ENCODE measurements at places on chromosomes 5 and 9.

DNA sequence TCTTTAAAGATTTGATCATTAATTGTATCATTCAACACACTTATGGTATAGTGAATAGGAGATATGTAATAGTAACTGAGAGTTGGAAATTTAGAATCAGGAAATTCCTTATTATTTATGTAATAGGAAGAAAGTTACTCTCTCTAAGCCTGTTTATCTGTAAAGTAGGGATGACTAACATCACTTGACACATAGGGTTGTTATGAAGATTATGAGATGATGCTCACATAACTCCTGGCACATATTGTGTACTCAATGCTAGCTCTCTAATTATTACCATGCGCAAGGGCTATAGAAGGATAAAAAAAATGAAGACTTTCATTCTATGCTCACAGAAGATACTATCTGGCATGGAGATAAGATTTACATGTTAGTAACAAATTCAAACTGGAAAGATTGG lies 149.9 kb downstream of the ISOC1 start:
- peak; percentile 84 for DNase-seq

- DNase-seq, result no peak
Observed at GRCh38 chr5:82748688-82749460, 328.3 kb downstream of the TMEM167A start.

DNA sequence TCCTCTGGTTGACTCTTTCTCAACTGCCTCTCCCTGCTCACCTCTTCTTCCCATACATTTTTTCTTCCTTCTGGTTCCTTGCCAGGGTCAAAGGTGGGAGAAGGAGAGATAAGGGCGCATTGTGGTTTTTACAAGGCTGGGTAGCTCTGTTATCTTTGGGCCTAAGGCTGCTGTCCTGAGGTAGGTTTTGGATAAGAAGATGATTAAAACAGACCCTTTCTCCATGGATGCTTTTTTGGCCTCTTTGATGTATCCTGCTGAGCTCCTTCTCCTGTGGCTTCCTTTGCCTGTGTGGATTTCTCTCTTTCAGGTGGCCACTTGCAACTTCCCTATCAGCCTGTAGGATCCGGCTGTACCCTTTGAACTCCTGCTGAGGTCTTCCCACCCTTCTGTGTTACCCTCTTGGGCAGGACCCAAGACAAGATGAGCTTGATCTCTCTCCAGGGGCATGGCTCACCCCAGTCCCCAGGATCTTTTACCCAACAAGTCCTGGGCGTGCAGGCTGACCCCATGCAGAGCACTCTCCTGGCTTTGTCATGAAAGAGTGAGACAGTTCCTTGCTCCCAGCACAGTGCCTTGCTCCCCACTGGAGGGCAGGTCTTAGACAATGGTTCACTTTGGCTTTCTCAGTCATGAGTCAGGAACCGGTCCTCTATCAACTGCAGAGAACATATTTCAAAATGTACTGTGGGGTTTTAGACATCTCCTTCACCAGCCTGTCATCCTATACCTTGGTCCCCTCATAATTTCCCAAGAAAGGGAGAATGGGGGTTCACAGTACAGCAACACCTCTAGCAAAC lies 197.9 kb downstream of the TLE4 start:
- no peak for DNase-seq

DNA sequence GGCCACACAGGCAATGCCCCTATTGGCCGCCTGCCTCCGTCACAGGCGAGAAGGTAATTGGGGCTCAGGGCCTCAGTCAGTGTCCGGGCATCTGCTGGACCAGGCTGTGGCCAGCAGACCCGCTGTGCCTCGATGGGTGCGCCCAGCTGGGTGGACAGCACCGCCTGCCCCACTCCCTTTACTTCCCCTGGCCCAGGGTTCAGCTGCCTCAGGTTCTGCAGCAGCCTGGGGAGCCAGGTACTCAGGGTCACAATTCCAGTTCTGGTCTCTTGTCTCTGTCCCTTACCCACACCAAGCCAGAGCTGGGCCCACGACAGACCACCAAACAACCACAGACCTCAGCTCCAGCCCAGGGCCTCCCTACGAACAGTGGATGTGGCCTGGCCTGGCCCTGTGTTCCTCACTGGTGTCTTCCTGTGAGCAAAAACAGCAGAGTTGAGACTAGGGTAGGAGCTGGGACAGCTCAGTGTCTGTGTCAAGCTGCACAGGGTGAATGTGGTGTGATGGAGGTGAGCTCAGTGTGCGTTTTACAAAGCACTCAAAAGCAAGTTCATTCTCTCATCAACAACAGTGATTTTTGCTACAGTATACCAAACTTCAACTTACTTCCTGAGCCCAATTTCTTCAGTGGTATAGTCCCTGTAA lies 33.4 kb upstream of the SUSD3 start:
- DNase-seq, result no peak

- peak; percentile 91 for DNase-seq
Observed at GRCh38 chr9:133476036-133476931, 2.6 kb downstream of the SLC2A6 start.

DNA sequence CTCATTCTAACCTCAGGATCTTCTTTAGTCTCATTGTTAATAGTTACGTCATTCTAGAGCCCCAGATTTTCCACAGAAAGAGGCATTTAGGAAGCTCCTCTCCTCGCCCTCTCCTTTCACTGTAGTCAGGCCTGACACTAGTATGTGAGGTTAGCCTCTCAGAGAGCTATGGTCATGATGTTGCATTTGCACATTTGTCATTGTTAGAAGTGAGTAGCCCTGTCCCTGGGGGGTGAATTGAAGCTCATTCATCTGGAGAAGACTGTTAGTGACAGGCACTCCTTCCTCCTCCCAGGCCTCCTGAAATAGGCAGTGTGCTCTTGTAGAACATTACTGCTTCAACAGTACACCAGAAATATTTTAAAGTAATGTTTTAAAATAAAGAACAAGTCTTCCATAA lies 26.6 kb upstream of the LRRTM2 start:
- DNase-seq, result no peak

GRCh38 chr9:4404156-4404555 lies 86.1 kb upstream of the SLC1A1 start:
- DNase-seq, result no peak

- no peak for DNase-seq
Observed at GRCh38 chr5:57676222-57677098, 193.8 kb upstream of the ACTBL2 start.

- no peak for DNase-seq
Observed at GRCh38 chr5:1540166-1540565, 16.4 kb upstream of the LPCAT1 start.

DNA sequence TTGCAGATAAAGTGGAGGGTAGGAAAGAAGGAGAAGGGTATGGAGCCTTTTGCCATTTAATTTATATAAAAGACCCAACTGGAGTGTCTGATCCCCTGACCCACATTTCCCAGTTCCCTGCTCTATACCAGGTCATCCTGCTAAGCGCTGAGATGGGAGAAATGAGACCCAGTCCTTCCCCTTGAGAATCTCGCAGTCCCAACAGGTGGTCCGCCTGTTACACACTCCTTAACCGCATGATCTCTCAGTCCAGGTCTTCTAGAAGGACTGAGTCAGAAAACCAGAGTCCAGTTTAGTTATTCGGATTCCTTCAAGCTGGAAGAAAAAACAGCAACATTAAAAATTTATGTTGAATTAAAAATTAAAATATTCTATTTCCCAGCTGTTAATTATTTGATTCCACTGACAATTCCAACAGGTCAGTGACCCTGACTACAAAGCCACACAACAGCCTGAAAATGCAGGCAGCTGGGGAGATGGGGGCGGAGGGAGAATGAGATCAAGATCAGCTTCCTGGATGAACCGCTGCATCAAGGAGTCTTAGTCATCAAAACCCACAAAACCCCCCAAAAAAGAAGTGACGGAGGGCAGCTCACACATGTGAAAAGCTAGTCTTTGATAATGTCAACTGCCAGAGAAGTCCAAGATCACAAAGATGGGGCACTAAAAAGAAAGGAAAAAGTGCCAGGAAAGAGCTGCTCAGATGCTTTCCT lies 44.0 kb downstream of the GGTA1 start:
- no peak for DNase-seq

DNA sequence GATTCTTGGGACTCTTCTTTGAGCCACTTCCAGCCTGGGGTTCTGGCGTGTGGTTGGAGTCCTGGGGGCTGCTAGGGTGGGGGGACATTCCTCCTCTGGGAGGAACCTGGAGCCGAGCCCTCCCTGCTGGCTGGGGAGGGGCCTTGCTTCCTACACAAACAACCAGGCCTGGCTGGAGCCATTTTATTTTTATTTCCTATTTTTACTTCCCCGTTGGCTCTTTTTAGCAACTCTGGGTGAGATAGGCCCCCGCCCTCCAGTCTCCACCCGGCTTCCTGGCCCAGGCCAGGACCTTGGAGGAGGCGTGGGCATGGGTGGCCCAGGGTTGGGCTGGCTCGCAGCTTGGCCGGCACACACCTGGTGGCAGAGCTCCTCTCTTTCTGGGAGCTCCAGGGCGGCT lies 15.1 kb downstream of the RXRA start:
- DNase-seq, result no peak

DNA sequence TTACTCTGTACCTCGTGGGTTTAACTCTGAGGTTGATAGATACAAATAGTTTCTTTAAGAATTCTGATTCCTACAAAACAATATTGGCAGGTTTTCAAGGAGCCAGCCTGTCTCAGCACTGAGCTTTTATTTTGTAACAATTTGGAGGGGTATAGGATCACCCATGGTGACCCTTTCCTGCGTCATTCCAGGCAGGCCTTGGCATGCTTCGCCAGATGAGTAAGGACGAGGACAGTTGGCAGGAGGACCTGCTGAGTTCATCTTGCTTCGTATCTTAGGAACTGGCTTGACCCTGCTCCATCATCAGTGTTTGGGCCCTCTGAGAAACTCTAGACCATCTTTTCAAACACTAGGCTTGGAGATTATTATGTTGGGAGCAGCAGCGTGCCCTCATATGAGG lies 17.9 kb downstream of the ZNF462 start:
- no peak for DNase-seq
